ENCODE measurements at places on chromosomes 5 and 9.

GRCh38 chr9:119736491-119737454, 367.5 kb upstream of the BRINP1 start:
- DNase-seq: no peak

- no peak for DNase-seq
Measured at GRCh38 chr9:78210841-78211301, 25.0 kb upstream of the CEP78 start.

DNA sequence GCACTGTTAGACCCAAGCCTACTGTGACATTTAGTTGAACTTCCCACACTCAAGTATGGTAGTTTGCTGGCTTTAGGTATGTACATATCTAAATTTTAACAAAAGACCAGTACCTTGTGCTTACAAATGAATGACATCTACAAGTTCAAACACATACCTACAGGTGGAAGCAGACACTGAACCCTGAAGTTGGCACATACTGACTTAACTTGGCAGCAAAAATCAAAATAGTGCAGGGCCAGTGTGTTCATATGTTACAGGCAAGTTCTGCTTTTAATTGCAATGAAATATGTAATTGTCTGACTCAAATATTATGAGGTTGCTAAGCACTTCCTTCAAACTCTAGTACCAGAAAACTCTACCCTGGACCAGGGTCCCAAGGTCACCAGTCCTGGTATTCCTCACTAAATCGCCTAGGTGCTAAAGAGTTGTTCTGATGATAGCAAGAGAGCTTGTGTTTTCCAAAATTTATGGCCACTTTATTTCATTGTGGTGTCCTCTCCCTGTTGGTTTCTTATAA, 77.4 kb downstream of the MEGF10 start:
- DNase-seq: no peak

DNA sequence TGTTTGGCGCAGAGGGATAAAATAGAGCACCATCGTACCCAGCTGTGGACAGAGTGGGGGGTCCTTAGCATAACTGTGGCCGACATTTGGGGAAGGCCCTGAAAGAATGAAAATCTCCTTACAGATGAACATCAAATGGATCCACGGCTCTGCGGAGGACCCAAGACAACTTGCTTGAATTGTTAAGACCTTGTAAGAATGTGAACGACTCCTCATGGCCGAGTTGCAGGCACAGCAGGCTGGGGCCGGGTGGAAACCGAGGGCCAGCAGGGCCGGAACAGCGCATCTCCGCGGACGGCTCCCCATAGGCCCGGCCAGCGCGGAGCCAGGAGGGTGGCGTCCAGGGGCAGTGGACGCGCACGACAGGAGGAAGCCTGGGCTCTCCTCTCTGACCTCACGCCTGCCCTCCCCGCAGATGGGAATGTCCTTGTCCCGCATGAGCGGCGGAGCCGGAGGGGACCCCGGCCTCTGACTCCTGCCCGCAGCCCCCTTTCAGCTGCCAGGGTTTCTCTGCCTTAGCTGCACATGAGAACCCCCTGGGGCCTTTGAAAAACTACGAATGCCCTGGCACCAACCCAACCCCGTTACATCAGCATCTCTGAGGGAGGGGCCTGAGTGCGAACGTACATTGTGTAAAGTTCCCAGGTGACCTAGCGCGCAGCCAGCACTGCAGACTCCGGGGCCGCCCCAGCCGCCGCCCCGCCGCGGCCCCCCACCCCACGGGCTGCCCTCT, 36.2 kb upstream of the PTCH1 start:
- no peak for DNase-seq

- DNase-seq: no peak
Measured at GRCh38 chr9:75231167-75231566, 142.9 kb downstream of the OSTF1 start.

DNA sequence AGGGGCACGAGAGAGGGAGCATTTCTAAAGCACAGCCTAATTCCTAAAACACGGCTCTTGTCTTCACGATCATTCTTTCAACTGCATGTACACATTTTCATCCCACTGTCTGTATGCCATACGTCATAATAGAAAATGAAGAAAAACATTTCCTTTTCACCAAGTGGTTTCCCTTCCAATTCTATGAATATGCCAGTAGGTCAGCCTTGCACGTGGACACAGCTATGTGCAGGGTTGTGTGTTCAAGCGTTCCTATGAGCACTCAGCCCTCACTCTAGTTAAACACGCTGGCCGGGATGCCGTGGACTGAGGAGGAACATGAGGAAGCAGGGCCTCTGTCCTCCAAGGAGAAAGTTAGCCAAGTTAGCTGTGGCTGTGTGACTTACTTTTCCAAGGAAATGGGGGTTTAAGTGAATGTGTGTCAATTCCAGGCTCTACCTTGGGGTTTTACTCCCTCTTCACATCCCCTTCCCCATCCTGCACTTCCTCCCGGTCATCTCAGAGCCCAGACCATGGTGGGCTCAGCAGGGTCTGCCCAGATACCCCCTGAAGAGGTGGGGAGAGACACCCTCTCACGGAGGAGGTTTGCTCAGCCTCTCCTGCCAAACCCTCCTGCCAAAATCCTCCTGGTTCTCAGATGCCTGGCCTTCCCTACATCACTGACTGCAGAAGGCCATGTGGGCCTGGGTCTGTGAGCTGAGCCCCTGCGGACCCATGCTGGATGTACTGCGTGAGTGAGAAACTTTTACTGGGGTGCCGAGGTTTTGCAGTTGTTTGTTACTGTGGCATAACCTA, 230.6 kb downstream of the FSTL4 start:
- no peak for DNase-seq

- no peak for DNase-seq
Measured at GRCh38 chr9:761176-761792, 80.2 kb upstream of the DMRT1 start.

GRCh38 chr9:2263665-2264064, 248.5 kb downstream of the SMARCA2 start:
- no peak for DNase-seq
